ENCODE measurements at places on chromosomes 2 and 18.

GRCh38 chr2:101135412-101136296 is 15.5 kb downstream of the TBC1D8 start:
- DNase-seq: no peak

DNA sequence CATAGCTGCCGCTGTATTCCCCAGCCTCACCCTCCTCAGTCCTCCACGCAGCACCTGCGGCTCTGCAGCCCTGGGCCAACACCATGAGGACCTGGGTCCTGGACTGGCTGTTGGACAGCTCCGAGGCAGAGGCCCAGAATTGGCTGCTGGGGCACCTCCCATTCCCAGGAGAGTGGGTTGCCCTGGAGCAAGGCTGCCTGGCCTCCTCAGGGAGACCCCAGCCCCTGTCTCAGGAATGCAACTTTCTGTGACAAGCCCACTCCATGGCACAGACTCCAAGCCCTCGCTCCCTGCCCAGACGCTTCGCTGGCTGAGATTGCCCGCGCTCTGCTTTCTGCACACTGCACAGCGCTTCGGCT is 33.0 kb downstream of the CYP26B1 start:
- DNase-seq: no peak

DNA sequence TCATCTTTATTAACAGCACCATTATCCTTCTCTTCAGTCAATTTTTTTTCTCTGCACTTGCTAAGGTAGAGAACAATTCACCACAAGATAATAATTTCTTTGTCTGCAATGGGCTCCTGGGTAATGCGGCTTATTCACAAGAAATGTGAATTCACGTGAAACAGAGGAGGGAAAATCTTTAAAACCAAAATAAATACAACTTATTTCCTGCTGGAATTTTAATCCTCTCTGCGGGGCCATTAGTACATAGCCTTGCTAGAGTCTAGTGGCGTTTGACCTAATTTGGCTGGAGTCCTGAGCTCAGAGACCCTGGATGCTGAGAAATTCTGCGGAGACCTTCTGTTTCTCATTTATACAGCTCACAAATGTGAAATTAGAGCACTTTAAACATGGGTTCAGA is 319.3 kb upstream of the MMADHC start:
- DNase-seq: no peak

- DNase-seq: no peak
Observed at GRCh38 chr18:57819119-57819518, 16.0 kb upstream of the ATP8B1 start.

DNA sequence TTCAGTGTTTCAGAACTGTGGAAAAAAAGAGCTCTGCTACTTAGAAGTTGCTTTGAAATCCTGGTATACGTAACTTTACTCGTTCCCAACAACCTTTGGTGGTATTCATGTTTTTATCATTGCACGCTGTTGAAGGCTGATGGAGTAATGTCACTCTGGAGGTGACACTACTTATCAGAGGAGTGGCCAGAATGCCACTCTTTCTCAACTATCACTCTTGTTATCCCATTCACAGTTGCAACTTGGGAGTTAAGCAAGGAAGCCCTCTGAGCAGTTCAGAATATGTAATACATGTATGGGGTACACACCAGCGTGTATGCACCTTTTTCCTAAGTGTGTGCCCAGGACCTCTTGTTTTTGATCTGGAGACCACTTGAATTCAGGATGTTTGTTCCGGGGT is 53.6 kb downstream of the TANC1 start:
- no peak for DNase-seq

DNA sequence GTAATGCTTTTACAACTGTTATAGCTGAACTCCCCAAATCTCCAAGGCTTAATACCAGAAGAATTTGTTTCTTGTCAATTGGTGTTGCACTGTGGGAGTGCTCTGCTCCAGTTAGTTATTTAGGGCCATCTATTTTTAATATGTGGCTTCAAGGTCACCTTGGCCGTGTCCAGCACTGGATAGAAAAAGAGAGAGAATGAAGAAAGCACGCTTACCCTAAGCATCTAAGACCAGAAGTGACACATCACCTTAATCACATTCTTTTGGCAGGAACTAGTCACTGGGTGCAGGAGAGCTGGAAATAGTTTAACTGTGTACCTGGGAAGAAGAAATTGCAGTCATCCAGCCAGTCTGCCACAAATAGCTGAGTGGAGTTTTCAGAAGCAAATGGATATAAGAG is 78.8 kb downstream of the VWC2L start:
- DNase-seq: no peak

DNA sequence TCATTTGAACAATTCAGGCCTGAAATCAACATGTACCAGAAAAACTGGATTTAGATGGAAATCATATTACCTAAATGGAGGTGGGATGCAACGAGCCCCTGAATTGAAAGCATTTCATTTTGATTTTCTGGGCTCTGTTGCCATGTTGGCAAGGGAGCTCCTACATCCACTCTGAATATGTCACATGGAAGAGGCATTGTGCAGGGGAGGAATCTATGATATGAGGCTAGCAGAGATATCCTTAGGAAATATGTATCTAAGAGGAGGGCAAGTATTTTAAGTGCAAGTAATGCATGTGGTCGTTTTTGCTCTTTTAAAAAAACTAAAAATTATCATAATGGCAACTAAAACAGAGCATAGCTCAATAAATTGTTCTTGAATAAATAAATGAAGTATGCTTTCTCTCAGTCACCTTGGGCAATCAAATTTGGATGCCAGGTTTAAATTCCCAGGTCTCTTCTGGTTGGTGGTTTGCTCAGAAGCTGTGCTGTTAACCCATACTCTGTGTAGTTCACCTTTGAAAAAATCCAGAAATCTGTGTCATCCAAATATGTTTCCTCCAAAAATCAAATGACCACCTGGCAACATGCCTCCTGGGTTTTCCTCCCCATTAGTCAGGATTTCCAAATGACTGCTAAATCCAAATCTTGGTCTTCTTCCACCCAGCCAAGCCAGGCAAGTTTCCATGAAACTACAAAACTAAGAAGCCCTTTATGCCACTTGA is 6.5 kb upstream of the LGALSL start:
- DNase-seq: no peak

- DNase-seq: no peak
Observed at GRCh38 chr2:164669291-164669690, 48.0 kb upstream of the GRB14 start.

DNA sequence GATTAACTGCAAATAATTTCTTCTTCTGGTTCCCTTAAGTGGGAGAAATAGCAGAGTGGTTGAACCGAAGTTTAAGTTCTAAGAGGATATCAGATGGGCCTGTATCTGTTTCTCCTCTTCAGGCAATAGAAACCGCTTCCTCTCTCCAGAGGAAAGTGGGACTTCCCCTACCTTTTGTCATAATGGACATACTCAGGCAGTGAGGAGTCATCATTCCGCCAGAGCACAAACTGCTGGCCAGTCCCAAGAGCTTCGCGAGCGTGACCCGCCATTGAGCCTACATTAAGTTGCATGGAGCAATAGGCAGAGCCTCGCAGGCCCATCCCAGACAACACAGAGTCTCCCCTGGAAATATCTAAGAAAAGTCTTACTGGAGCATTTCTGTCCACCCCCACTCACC is 158.9 kb downstream of the LDLRAD4 start:
- DNase-seq: no peak

DNA sequence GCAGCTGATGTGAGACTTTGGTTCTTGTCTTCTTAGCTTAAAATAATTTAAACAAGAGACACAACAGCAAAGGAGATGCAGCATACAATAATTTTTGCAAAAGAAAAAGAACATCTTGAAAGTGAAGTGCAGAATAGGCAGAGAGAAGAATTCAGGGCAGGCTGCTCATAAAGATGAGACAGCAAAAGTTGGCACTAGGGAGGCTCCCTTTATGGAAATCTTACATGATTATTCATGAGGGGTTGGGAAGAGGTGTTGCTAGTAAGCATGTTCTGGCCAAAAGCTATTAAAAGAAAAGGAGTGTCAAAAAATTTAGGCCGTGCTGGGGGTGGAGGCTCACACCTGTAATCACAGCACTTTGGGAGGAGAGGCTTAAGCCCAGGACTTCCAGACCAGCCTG is 4.2 kb upstream of the ALPP start:
- DNase-seq: no peak

- no peak for DNase-seq
Observed at GRCh38 chr2:99727199-99727598, 237.4 kb upstream of the REV1 start.

- no peak for DNase-seq
Observed at GRCh38 chr2:102094917-102095316, 47.6 kb upstream of the IL1R1 start.

- no peak for DNase-seq
Observed at GRCh38 chr2:199288424-199288823, 169.3 kb downstream of the SATB2 start.

DNA sequence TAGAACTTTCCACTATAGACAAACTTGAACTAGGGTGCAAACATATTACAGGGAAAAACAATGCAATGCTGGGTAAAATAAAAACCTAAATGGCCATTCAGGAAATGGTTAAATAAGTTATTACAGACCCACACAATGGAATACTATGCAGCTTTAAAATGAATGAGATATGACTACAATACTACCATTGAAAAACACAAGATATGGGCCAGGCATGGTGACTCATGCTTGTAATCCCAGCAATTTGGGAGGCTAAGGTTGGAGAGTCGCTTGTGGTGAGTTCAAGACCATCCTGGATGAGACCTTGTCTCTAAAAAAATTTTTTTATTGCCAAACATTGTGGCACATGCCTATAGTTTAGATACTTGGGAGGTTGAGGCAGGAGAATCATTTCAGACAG is 6.8 kb downstream of the PECR start:
- DNase-seq: no peak

DNA sequence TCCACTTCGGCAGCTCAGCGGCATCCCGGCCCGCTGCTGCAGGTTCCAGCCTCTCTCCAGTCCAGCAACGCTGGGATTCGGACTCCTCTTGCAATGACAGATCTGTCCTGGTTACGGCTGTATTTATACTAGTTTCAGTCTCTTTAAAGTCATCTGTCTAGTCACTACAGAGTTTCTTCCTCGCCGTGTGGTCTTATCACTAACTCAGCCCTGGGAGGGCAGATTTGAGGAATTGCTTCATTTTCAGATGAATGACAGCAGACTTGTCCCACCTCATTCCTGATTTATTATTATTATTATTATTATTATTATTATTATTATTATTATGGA is 2.2 kb downstream of the KLHL29 start:
- DNase-seq: no peak

- peak; percentile 57 for DNase-seq
Observed at GRCh38 chr2:96531872-96532505, 4.6 kb upstream of the ARID5A start.

DNA sequence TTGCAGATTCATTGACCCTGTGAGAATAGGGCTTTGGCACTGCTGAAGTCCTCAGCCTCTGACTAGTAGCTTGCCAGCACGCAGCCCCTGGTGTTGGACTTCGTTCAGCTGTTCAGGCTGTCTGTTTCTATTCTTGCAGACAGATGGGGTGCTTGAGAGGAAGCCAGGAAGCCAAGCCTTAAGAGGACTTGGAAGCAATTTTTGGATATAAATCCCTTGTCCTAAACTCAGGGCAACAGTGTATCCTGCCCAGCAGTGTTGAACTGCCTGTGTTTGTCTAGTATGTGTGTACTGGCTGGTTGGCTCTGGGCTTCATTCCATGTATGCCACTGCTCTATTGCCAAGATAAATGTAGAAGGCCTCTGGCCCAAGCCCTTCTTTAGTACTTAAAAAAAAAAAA is 108.6 kb downstream of the COMMD1 start:
- no peak for DNase-seq

DNA sequence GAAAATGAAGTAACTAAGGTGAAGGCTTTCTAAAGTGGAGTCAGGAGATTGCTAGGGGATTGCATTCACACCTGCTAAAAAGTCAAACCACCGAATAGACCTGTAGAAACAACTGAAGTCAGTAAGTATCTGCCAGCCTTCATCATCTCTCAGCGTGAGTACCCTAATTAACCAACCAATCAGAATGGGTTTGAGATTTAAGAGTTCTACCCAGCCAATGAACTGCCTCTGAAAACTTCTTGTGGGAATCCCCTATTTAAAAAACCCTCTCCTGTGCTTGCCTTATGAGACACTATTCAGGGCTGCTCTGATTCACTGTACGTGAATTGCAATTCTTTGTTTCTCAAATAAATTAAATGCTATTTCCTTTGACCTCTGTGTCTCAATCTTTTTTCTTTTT is 3.4 kb upstream of the FAM161A start:
- DNase-seq: no peak

GRCh38 chr2:239429473-239430350 is 28.9 kb upstream of the HDAC4 start:
- DNase-seq: no peak

GRCh38 chr2:54067851-54068375 is 47.5 kb upstream of the ACYP2 start:
- no peak for DNase-seq

DNA sequence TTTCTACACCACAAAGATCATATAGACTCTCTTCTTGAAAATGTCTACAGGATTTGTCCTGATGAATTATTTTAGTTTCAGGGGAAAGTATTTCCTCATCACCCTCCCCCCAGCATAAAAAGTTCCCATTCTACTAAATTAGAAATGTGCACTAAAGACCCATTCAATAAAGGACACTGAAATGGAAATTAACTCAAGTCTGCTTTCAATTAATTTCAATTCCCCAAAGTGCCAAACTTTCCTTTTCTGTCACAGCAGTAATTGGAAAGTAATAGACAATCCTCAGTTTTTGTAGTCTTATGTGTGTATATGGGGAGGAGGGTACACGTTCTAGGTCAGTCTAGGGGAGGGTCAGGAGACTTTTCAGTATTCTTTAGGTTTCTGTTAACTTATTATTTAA is 21.5 kb downstream of the ARHGEF33 start:
- no peak for DNase-seq

- no peak for DNase-seq
Observed at GRCh38 chr2:198692907-198693510, 764.7 kb downstream of the SATB2 start.

DNA sequence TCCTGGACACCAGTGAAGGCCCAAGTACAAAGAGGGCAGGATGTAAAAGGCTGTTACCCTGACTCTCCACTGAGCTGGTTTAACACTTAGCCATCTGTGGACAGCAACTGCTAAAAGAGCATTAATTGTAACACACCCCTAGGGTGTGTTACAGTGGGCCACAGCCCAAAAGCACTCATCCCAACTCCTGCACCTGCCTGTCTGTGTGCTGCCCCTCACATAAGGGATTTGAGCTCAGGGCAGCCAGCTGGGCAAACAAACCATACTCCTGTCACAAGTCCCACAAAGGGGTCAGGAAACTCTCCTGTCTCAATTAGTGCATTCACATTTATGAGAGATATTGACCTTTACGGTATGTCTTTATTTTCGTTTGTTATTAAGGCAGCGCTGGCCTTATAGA is 833.1 kb upstream of the NXPH2 start:
- DNase-seq: no peak

Measured in GM12892 (cell line).